ENCODE measurements at places on chromosomes 3 and 15.

DNA sequence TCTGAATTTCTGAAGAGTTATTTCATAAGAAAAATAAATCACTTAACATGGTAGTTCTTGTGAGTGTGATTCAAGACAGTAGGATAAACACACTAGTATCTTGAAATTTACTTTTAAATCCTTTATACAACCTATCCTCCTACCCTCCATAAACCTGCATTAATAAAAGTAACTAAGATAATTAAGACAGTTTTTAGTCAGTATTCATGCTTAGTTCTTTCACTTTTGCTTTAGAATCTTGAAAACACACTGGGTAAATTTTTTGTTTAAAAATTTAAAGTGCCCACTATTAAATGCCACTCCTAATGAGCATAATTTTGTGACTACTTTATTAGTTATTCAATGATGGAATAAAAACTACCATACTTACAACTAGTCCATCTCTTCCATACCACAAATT lies 28.8 kb downstream of the GOLIM4 start:
- DNase-seq: no peak

- no peak for DNase-seq
Observed at GRCh38 chr3:135191708-135192107, 396.6 kb downstream of the EPHB1 start.

DNA sequence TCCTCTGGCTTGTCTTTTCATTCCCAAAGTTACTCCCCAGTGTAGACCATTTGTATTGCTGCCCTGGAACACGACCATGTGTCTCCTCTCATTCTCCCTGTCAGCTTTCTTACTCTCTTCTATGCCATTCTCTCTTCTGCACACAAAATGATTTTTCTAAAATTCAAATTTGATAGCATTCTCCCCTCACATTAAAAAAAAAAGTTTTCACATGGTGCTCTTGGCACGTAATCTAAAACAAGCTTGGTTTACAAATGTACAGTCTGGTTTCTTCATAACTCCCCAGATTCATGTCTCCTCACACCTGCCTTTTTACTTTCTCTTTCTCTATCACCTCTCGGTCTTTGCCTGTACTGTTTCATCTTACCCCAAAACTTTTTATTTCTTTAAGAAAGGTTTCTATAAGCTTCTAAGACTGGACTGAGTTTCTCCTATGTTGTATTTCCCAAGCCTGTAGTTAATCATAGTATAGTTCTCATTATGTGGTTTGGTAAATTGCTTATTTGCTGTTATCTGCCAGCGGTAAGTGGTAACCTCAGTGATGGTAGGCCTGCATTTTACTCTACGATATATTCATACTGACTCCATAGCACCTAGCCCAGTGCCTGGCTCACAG lies 31.2 kb downstream of the BCHE start:
- no peak for DNase-seq

DNA sequence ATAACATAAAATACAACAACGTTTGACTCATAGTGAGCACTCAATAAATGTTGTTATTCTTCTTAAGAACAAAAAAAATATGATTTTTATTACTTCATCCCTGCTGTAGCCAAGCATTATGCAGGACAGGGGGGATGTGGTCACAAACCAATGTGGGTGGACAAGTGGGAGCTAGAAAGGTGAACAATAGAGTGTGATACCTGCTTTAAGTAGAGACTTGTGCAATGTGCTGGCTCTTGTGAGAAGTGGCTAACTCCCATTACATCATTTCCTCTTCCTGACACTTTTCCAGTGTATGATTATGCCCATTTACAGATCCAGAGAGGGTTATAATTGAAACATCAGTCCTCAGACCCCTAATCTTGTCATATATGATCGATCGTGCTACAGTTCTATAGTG lies 193.6 kb downstream of the UBE2E2 start:
- no peak for DNase-seq

- no peak for DNase-seq
Observed at GRCh38 chr15:28103831-28104230, 4.7 kb upstream of the OCA2 start.

DNA sequence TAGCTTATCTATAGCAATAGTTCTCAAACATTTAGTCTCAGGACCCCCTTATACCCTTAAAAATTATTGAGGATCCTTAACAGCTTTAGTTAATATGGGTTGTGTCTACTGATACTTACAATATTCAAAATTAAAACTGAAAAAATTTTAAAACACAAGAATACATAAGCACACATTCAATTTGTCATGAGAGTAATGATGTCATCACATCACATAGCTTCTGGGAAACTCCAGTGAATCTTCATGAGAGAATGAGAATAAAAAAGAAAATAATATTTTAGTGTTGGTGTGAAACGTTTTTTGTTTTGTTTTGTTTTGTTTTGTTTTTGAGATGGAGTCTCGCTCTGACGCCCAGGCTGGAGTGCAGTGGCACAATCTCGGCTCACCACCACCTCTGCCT lies 25.2 kb upstream of the ACP3 start:
- no peak for DNase-seq

DNA sequence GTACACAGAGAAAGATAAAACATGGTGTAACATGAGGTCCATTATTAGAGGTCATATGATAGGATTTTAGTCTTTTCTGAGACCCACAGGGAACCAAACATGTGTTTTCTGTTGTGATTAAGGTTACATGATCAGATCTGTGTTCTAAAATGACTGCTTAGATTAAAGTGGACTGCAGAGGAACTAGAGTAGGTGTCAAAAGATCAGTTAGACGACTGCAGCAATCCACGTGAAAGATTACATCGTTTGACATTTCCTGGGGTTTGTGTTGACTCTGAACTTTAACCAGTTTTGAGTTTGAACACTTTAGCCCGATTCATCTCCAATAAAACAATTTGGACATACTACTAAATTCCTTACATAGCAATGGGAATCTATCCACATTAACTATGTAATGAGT lies 5.1 kb downstream of the MIX23 start:
- DNase-seq: no peak

GRCh38 chr3:65233561-65233960 lies 545.8 kb upstream of the ADAMTS9 start:
- DNase-seq: no peak

- DNase-seq: no peak
Observed at GRCh38 chr3:42511201-42511600, 8.8 kb downstream of the VIPR1 start.

- DNase-seq: no peak
Observed at GRCh38 chr3:67507584-67507983, 146.8 kb downstream of the SUCLG2 start.

DNA sequence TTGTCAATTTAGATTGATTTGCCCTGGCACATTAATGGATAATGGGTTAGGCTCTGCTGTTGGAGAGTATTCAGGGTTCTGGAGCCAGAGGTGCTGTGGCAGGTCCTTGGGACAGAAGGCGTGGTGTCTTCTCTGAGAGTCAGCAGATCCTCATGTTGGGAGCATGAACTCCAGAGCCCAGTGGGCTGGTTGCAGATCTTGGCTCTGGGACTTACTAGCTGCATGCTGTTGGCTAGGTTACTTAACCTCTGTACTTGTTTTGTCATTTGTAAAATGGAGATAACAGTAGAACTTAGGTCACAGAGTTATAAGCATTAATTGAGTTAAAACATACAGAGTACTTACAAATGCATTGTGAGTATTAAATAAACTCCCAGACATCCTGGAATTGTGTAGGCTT lies 77.6 kb downstream of the CCK start:
- no peak for DNase-seq

DNA sequence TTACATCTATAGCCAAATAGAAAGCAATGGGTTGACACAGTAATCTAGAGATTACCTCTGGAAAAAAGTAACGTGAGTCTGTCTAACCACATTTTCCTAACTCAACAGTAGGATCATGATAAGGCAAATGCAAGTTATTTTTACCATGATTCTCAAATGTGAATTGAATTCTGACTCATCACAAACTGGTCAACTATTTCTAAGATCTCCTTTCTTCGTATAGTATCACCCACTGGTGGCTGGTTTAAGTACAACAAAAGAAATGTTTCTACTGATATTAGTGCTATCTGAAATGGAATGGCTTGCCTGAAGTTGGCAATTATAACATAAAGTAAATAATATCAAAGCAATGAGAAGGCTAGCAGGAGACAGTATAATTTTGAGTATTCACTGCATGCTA lies 102.2 kb downstream of the ABI3BP start:
- DNase-seq: peak; percentile 21

- no peak for DNase-seq
Observed at GRCh38 chr3:52119826-52120225, 34.4 kb downstream of the POC1A start.

DNA sequence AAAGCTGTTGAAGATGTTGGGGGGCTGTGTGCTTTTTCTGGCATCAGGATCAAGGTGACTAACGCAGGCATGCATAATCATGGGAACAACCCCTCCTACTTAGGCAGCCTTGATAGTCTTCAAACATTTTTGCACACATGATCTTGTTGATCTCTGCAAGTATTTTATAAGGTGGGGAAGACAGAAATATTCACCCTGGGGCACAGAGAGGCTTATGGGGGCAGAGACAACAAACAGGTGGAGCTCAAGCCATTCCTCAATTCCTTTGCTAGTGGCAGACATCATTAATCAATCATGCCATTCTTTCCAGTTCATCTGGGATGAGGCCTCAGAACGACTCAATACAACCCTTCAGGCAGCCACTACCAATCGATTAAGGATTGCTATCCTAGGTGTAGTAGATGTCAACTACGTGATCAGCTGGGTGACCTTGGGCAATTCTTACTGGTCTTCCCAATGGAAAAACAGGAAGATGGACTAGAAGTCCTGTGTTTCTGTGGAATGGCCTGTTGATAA lies 110.3 kb upstream of the SMAD3 start:
- DNase-seq: no peak

GRCh38 chr3:187946163-187946691 lies 201.0 kb upstream of the BCL6 start:
- DNase-seq: peak; percentile 59

DNA sequence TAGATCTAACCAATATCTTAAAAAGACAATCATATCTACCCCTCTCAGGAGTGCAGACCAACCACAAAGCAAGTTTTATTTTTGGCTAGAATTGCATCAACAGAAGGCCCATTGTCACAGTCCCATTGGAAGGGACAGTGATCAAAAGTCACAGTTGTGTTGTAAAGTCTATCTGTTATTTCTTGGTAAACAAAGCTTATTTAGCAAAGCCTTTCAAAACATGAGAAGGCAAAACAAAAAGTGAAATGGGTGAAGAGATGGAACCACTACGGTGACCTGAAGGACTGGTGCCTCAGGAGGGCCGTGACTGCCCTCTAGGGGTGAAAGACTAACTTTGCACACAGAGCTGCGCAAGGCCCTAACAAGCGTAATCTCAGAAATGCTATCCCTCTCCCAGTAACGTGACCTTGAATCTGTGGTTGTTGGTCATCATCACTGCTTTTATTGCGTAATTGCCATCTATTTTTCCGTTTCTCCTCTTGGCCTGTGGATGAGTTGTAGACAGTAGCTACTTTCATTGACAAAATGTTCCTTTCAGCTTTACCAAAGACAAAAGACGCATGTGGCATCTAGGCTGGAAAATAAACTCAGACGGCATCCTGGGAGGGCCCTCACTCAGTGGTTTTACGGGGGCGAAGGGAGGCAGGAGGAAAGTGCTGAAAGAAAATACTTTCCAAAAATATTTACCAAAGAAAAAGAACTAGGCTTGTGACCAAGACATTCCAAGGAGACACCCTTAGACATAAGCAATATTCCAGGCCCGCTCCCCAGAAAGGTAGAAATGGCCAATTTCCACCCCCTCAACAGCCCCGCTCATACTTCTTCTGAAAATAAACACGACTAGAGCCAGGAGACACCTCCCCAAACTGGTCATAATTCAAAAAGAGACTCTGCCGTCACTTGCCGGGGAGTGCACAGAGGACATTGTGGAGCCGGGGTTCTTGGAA lies 79.4 kb downstream of the FRMD4B start:
- peak; percentile 82 for DNase-seq
